ENCODE measurements at places on chromosomes 16 and 17.

- peaks cover 4% of the 10 kb centered on the region for H3K36me3 ChIP-seq
- no peak overlapping the region for H3K27ac ChIP-seq
- H3K4me1 ChIP-seq = peaks cover 7% of the 10 kb centered on the region
- H3K27me3 ChIP-seq = no peaks in the 10 kb centered on the region
Measured at GRCh38 chr16:81608523-81609209, 164.1 kb downstream of the CMIP start.

DNA sequence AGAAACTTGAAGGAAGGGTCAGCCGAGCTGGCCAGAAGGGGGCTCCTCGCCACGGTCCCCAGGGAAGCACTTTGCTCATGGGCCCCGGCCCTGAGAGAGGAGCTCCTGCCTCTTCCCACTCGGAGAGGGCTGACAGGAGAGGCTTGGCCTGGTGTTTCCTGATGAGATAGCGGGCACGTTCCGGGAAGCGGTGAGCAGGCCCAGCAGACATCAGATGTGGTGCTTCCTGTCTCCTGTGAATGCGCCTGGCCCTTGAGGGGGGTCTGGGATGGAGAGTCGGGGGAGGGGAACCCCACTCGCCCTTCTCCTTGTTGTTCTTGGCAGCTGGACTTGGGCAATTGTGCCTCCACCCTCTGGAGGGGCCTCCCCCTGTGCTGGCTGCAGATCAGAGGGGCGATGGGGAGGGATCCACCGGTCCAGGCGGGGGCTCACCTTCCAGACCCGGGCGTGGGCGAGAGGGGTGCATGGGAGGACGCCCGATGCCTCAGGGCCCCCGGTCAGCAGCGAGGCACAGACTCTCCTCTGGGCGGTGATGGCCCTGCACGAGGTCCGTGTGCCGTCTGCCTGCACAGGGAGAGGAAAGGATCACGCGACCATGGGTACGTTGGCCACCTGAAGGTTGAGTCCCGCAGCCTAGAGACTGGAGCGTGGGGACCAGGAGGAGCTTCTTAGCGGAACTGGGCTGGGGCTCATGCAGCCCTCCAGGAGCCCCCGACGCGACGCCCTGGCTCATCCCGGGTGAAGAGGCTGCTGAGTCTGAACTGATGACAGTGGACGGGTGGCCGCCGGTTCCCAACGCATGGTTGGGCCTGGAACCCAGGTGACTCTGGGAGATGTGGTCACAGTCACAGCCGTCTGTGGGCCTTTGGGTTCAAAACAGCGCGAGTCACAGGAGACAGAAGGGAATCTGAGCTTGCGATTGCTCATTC, 25.4 kb downstream of the METRNL start:
- H3K4me1 ChIP-seq = no peaks in the 10 kb centered on the region
- no peak overlapping the region for H3K27ac ChIP-seq
- H3K36me3 ChIP-seq = no peaks in the 10 kb centered on the region
- H3K4me3 ChIP-seq = no peak overlapping the region
- H3K27me3 ChIP-seq = no peaks in the 10 kb centered on the region

DNA sequence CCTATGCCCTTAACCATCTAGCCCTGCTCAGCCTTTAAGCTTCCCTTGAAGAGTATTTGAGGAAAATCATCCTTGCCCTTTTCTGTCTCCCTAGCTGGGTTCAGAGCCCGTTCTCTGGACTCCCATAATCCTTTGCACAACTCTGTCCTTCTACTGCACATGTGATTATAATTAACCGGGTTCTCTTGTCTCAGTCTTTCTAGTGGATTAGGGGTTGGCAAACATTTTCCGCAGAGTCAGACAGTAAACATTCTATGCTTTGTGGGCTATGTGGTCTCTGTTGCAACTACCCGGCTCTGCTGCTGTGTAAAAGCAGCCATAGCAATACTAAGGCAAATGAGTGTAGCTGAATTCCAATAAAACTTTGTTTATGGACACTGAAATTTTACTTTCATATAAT, 80.0 kb downstream of the CDRT15 start:
- no peaks in the 10 kb centered on the region for H3K27me3 ChIP-seq
- no peak for DNase-seq
- H3K4me1 ChIP-seq = no peaks in the 10 kb centered on the region
- no peak overlapping the region for H3K4me3 ChIP-seq
- no peak overlapping the region for H3K27ac ChIP-seq

DNA sequence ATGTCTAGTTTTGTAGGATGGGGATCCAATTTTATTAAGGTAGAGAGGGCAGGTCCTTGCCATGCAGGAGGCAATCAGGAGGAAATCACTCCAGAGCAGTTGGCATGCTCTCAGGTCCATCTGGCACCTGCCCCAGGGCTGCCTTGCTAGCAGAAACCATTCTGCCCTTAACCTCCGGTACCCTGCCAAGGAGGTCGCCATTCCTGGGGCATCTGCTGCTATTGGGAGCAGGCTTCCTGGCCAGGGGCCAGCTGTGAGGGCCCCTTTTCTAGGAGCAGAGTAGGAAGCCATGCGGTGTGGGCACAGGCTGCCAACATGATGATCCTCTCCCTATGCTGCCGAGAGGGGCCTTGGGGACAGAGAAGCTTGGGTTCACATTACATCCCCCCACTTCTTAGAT, 47.6 kb upstream of the MGAT5B start:
- no peaks in the 10 kb centered on the region for H3K4me1 ChIP-seq
- H3K4me3 ChIP-seq = no peak overlapping the region
- H3K36me3 ChIP-seq = no peaks in the 10 kb centered on the region
- H3K27ac ChIP-seq = no peak overlapping the region
- H3K27me3 ChIP-seq = no peaks in the 10 kb centered on the region
- no peak for DNase-seq

DNA sequence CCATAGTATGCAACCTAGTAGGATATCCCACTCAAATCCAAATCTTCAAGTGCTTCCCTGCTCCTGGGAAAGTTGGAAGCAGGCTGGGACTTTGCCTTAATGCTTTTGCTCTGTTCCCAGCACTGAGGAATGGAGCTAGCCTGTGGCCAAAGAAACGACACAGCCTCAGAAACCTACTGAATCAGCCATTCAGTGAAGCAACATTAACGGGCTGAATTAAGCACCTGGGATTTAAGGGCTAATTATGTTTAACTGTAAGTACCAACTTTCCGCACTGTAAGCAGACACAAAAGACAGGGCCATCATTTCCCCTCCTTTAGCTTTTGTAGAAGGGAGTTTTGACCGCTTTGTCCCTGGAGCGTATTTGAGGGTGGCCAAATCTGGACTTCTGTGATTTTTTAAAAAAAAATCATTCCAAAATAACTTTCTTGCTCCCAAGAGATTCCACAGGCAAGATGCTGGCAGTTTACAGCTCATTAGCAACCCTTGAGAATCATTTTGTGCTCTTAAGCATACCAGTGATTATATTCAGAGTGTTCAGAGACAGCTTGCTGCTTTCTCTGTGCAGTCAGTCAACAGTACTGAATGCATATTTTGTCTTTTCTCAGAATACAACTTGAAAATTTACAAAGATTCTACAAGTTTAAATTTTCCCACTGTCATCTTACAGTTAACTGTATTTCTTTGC, 17.6 kb upstream of the NOL11 start:
- no peaks in the 10 kb centered on the region for H3K4me1 ChIP-seq
- no peaks in the 10 kb centered on the region for H3K36me3 ChIP-seq
- no peak overlapping the region for H3K4me3 ChIP-seq
- no peak overlapping the region for H3K27ac ChIP-seq
- no peaks in the 10 kb centered on the region for H3K27me3 ChIP-seq

GRCh38 chr16:8549843-8550412, 40.4 kb downstream of the TMEM114 start:
- no peak overlapping the region for H3K27ac ChIP-seq
- no peak for DNase-seq
- no peaks in the 10 kb centered on the region for H3K4me1 ChIP-seq
- H3K36me3 ChIP-seq = no peaks in the 10 kb centered on the region

DNA sequence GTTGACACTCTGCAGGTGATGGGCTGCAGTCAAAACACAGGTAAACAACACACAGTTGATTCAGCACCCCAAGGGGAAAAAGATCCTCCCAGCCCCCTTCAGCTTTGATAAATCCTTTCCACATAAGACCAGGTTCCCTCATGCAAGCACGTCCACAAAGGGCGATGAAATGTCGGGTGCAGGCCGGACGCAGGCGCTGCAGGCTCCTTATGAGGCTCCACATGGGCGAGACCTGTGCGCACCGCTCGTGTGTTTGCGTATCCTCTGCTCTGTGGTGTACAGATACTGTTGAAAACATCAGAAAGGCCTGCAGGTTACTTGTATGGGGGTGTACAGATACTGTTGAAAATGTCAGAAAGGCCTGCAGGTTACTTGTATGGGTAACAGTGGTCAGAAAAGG, 14.4 kb upstream of the ZNF750 start:
- H3K4me1 ChIP-seq = no peaks in the 10 kb centered on the region
- no peak for DNase-seq
- H3K4me3 ChIP-seq = no peak overlapping the region
- H3K27me3 ChIP-seq = no peaks in the 10 kb centered on the region
- no peak overlapping the region for H3K27ac ChIP-seq

- H3K4me3 ChIP-seq = no peak overlapping the region
- H3K27me3 ChIP-seq = no peaks in the 10 kb centered on the region
- H3K36me3 ChIP-seq = no peaks in the 10 kb centered on the region
- H3K4me1 ChIP-seq = no peaks in the 10 kb centered on the region
- no peak overlapping the region for H3K27ac ChIP-seq
- no peak for DNase-seq
Measured at GRCh38 chr16:87483481-87483880, 9.3 kb downstream of the ZCCHC14 start.

DNA sequence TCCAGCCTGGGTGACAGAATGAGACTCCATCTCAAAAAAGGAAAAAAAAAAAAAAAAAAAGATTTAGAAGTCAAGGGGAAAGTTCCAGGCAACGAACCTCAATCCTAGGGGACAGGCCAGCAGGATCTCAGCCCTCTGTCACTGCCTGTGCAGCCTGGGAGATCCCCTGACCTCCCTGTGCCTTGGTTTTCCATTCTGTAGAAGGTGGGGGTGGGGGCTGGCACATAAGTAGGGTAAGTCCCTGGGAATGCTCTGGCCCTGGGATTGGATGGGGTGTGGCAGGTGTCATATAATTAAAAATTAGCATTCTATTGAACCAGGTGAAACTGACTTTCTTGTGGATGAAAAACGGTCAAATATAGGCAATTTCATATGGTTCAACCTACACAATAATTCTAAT, 90.5 kb downstream of the C16orf78 start:
- no peak for DNase-seq
- H3K4me1 ChIP-seq = no peaks in the 10 kb centered on the region
- no peaks in the 10 kb centered on the region for H3K36me3 ChIP-seq
- no peaks in the 10 kb centered on the region for H3K27me3 ChIP-seq
- H3K4me3 ChIP-seq = no peak overlapping the region

GRCh38 chr16:2610781-2611498, 71.4 kb upstream of the KCTD5 start:
- no peaks in the 10 kb centered on the region for H3K4me1 ChIP-seq
- H3K36me3 ChIP-seq = peaks cover 4% of the 10 kb centered on the region
- H3K27me3 ChIP-seq = no peaks in the 10 kb centered on the region
- H3K27ac ChIP-seq = no peak overlapping the region
- no peak overlapping the region for H3K4me3 ChIP-seq

- H3K4me1 ChIP-seq = no peaks in the 10 kb centered on the region
- H3K4me3 ChIP-seq = no peak overlapping the region
- H3K36me3 ChIP-seq = no peaks in the 10 kb centered on the region
- H3K27me3 ChIP-seq = no peaks in the 10 kb centered on the region
- H3K27ac ChIP-seq = no peak overlapping the region
- DNase-seq = no peak
Measured at GRCh38 chr17:53942436-53942835, 119.7 kb downstream of the KIF2B start.

GRCh38 chr16:87762620-87763019, 3.2 kb downstream of the KLHDC4 start:
- H3K27me3 ChIP-seq = no peaks in the 10 kb centered on the region
- H3K36me3 ChIP-seq = peaks cover 4% of the 10 kb centered on the region
- no peak overlapping the region for H3K4me3 ChIP-seq

DNA sequence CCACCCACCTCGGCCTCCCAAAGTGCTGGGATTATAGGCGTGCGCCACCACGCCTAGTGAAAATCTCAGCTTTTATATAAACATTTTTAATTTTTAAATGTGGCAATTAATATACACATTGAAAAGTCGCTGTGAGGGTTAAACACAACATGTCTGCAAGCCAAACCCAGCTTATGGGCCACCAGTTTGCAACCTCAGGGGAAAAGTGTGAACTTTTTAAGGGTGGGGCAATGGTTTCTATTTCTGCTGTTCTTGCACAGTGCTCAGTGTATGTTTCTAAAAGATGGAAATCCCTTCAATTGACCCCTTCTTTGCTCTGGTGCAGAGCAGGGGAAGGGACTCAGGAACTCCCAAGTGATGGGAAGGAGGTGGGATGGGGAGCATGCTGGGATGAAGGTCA, 18.3 kb upstream of the SUPT4H1 start:
- no peak overlapping the region for H3K27ac ChIP-seq
- H3K36me3 ChIP-seq = no peaks in the 10 kb centered on the region
- H3K4me1 ChIP-seq = no peaks in the 10 kb centered on the region
- DNase-seq = no peak
- no peaks in the 10 kb centered on the region for H3K27me3 ChIP-seq
- no peak overlapping the region for H3K4me3 ChIP-seq

GRCh38 chr16:16021988-16022682, 72.7 kb downstream of the ABCC1 start:
- H3K4me3 ChIP-seq = no peak overlapping the region
- H3K4me1 ChIP-seq = no peaks in the 10 kb centered on the region
- no peaks in the 10 kb centered on the region for H3K27me3 ChIP-seq
- H3K27ac ChIP-seq = no peak overlapping the region
- peak; percentile 87 for DNase-seq

DNA sequence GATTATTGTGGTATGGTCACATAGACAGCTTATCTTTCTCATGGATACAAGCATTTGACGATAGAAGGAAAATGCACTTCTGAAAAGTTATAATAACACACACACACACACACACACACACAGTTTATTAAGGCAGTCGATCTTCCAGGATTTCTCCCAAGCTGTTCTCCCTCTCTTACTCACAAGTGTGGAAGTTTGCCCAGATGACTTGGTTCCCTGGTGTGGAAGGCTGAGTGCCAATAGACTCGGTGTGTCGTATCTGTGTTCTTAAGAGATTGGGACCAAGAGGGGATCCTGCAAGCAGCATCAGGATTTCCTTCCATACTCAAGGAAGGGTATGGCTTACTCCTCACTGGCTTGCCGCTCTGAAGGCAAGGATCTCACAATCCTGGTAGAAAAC, 279.6 kb downstream of the HS3ST3B1 start:
- H3K4me3 ChIP-seq = no peak overlapping the region
- no peaks in the 10 kb centered on the region for H3K4me1 ChIP-seq
- DNase-seq = no peak
- H3K27me3 ChIP-seq = no peaks in the 10 kb centered on the region
- no peaks in the 10 kb centered on the region for H3K36me3 ChIP-seq

DNA sequence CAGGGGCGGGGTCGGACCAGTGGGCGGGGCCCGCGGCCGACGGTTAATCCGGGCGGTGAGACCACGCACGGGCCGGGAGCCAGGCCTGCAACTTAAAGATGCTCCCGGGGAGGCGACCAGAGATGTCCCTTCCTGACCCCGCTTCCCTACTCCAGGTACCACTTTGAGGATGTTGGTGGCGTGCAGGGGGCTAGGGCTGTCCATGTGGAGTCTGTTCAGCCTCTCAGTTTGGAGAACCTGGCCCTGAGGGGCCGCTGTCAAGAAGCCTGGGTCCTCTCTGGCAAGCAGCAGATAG, 580 bp downstream of the RANGRF start:
- H3K27ac ChIP-seq = no peak overlapping the region
- peak overlapping the region; percentile 59 for H3K4me3 ChIP-seq
- no peaks in the 10 kb centered on the region for H3K36me3 ChIP-seq
- peaks cover 4% of the 10 kb centered on the region for H3K4me1 ChIP-seq
- no peaks in the 10 kb centered on the region for H3K27me3 ChIP-seq
